Tibial nerve (tissue), 4 donors: ENCODE measurements at places on chromosomes 12 and 14. TPM values are rescaled to one million over a fixed set of nuclear protein-coding genes. Genes with fewer than 3 reads are reported as not detected.

DNA sequence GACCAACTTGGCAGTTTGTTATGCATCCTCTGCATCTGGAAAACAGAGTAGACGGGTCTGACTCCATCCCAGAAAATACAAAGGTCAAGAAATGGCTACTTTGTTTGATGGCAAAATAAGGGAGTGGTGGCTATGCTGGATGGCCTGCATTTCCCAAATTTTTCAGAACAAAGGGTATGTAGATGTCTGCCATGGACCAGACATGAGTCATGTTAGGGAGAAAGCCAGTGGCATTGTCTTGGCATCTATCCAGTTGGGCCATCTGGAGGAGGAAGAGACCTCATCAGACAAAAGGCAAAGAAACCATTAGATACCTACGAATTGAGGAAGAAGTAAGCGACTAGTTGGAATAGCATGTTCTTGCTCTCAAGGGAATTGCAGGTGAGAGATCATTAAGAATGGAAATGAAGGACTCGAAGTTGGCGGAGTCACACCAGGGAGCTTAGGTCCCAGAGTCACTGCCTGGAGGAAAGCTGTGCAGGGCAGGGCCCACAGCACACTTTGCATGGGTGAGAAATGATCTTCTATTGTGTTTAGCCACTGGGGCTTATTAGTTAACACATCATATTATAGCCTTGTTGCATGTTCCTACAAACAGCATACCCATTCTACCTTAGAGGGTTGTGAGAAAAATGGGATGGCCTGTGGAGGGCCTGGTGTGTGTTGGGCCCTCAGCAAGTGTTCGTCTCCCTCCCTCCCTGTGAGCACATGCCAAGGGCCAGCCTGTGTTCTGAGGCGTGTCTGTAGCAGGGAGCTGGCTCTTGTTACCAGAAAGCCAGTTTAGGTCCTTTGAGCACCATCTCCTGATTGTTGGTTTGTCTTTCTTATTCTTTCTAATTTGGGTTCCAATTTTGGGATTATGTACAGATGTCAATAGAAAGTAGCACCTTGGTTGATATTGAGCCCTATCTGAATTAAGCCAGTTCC lies 119.4 kb downstream of the KTN1 start:
- no peak for DNase-seq
- no peaks in the 10 kb centered on the region for H3K4me1 ChIP-seq
- no peak overlapping the region for H3K27ac ChIP-seq
- peaks cover 9% of the 10 kb centered on the region for H3K36me3 ChIP-seq
- no peak overlapping the region for H3K4me3 ChIP-seq
- no peaks in the 10 kb centered on the region for H3K27me3 ChIP-seq

DNA sequence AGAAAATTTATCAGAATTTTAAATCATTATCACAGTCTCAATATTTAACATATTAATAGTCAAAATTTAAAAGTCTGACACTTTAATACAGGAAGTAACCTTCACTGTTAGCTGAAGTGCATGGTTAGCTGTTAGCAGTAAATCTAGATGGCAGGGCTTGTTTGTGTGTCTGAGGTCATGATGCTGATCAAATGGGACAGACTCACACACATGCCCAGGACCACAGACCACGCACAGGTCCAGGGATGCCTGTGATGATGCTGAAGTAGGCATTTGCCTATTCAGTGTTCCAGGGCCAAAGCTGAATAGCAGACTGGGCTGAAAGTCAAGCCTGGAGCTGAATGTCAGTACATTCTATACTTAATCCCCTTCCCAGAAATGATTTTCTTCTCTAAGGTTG lies 20.5 kb downstream of the FNTB start:
- H3K27me3 ChIP-seq = no peaks in the 10 kb centered on the region
- H3K36me3 ChIP-seq = no peaks in the 10 kb centered on the region
- H3K4me1 ChIP-seq = no peaks in the 10 kb centered on the region
- peak overlapping the region; percentile 8 for H3K27ac ChIP-seq

DNA sequence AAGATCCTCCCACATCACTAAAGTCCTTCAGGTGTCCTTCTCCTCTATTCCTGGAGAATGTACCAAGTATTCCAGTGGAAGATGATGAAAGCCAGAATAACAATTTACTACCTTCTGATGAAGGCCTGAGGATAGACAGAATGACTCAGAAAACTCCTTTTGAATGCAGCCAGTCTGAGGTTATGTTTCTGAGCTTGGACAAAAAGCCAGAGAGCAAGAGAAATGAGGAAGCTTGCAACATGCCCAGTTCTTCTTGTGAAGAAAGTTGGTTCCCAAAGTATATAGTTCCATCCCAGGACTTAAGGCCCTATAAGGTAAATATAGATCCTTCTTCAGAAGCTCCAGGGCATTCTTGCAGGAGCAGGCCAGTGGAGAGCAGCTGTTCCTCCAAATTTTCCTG lies 54.6 kb upstream of the HELB start:
- no peak overlapping the region for H3K27ac ChIP-seq
- H3K4me3 ChIP-seq = no peak overlapping the region
- no peaks in the 10 kb centered on the region for H3K36me3 ChIP-seq
- H3K27me3 ChIP-seq = no peaks in the 10 kb centered on the region

DNA sequence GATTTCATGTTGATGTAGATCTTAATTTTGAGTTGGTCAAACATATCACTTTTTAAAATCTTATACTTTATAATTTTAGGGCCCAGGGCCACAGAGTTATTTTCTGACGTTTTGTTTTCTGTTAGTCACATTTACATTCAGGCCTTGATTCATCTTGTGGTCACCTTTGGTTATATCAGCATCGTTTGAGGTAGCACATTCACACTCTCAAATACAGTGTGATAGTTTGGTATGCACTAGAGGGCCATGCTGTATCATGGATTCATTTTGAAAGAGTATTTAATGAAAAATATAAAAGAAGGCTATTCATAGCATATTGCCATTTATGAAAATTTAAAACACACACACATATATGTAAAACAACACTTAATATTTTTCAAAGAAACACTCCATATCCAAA lies 274.6 kb downstream of the RAD51B start:
- no peaks in the 10 kb centered on the region for H3K27me3 ChIP-seq
- H3K36me3 ChIP-seq = no peaks in the 10 kb centered on the region
- no peak for DNase-seq
- H3K4me1 ChIP-seq = no peaks in the 10 kb centered on the region

DNA sequence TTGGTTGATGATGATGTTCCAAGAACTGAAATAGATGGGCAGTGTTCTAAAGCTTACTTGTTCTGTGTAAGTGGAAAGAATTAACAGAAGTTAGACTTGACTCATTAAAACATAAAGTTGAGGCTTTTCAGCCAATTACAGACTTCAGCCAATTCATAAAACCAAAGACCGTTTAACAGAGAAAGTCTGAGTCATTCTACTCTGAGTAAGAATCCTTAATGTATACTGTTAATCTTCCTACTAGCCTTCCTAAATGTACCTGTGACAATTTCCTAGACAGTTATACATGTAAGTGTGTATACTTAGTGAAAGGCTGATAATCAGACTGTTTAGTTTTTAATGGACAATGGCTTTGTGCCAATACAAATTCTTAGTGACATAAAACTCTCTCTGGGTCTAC lies 681.0 kb downstream of the RPL10L start:
- H3K4me3 ChIP-seq = no peak overlapping the region
- H3K27me3 ChIP-seq = no peaks in the 10 kb centered on the region
- no peaks in the 10 kb centered on the region for H3K36me3 ChIP-seq
- H3K27ac ChIP-seq = no peak overlapping the region
- DNase-seq = no peak

GRCh38 chr14:71103662-71104484 lies 196.6 kb downstream of the PCNX1 start:
- DNase-seq = no peak
- H3K27me3 ChIP-seq = no peaks in the 10 kb centered on the region
- H3K36me3 ChIP-seq = no peaks in the 10 kb centered on the region
- H3K4me1 ChIP-seq = no peaks in the 10 kb centered on the region
- no peak overlapping the region for H3K4me3 ChIP-seq
- no peak overlapping the region for H3K27ac ChIP-seq

DNA sequence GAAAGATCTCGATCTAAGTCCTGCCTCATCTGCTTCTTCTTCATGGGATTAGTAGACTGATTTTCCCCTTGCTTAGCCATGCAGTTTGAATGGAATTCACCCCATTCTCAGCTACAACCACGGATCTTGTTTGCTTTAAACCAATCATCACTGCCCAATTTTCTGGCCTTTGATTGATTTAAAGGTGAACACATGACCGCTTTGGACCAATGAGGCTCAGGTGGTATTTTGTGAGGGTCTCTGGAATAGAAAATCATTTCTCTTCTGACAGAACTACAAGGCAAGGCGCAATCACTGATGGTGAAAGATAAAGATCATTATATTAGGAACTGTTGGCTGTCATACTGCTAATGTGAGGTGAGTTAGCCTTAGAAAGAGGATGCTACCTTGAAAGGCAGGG lies 213.0 kb upstream of the PLEKHG7 start:
- no peak overlapping the region for H3K4me3 ChIP-seq
- no peaks in the 10 kb centered on the region for H3K36me3 ChIP-seq
- DNase-seq = no peak

DNA sequence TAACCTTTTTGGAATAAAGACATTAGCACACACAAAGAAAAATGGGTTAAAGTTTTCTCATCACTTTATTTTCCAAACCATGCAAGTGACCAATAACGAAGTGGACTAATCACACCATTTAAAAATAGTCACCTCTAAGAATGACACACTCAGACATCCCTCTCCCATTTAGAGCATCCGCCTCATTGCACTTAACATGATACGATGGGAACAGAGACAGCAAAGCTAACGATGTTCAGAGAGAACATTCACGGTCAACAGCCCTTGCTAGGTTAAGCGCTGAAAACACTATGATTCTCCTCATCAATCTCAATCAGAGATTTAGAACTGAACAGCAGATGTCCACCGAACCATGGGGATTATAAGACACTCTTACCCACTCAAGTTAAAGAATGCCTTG lies 35.8 kb downstream of the NIN start:
- no peak overlapping the region for H3K27ac ChIP-seq
- no peak for DNase-seq
- H3K4me1 ChIP-seq = peaks cover 6% of the 10 kb centered on the region

GRCh38 chr12:570921-571794 lies 92.1 kb downstream of the NINJ2 start:
- H3K27ac ChIP-seq = peak overlapping the region; percentile 86
- DNase-seq = peak; percentile 83
- H3K27me3 ChIP-seq = no peaks in the 10 kb centered on the region
- H3K4me1 ChIP-seq = no peaks in the 10 kb centered on the region

DNA sequence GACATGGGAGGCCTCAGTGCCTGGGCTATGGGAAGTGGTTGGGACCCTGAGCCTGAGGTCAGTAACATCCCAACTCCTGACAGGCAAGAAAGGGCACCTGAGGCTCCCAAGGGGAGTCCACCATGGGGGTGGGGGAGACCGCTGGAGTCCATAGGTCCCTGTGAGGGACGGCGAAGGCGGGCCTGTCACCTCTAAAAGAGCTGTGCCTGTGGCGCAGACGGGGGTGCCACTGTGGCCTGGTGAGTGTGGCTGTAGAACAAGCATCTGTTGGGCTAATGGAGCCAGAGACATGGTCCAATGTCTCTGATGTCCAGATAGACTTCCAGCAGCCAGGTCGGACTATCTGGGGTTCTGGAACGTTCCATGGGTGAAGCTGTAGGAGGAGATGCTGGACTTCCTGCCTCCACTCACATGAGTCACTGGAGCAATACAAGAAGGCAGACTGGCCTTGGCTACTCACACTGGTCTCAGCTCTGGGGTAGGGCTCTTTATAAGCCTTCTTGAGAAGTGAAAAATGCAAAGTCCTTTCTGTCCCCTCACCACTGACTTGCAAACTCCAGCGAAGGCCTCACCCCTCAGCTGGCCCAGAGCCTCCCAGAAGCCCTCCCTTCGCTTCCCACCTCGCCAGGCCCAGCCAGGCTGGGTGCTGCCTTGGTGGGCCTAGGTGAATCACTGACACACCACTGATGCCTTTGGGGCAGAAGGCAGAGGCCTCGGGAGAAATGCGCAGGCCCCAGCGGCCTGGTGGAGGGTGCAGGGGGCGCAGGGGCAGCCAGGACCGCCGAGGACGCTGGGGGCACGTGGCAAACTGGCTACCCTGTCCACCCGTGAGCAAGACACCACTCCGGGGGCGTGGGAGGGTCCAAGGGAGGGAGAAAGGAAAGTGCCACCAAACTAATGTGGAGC lies 1.1 kb upstream of the TRAF3 start:
- no peaks in the 10 kb centered on the region for H3K4me1 ChIP-seq
- no peaks in the 10 kb centered on the region for H3K27me3 ChIP-seq
- peak overlapping the region; percentile 74 for H3K27ac ChIP-seq

DNA sequence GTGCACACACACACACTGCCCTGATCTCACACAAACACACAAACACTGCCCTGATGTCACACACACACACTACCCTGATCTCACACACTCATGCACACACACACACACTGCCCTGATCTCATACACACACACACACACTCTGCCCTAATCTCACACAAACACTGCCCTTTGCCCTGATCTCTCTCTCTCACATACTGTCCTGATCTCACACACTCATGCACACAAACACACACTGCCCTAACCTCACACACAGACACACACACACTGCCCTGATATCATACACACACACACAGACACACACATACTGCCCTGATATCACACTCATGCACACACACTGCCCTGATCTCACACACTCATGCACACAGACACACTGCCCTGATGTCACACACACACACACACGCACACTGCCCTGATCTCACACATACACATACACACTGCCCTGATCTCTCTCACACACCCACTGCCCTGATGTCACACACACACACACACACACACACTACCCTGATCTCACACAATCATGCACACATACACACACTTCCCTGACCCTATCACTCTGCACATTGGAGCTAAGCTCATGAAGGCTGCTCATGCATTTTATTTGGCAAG lies 97.6 kb upstream of the DIO3 start:
- H3K4me1 ChIP-seq = peaks cover 8% of the 10 kb centered on the region
- H3K27me3 ChIP-seq = peaks cover 30% of the 10 kb centered on the region
- H3K4me3 ChIP-seq = no peak overlapping the region
- no peaks in the 10 kb centered on the region for H3K36me3 ChIP-seq

DNA sequence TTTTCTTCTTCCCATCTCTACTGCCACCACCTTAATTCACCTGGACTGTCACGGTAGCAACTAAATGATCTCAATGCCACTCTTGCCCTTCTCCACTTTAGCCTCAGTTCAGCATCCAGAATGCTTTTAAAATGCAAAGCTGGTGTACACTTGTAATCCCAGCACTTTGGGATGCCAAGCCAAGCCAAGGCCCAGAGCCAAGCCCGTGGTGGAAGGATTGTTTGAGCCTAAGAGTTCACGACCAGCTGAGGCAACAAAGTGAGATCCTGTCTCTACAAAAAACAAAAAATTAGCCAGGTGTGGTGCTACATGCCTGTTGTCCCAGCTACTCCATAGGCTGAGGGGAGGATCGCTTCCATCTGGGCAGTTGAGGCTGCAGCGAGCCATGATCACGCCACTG lies 5.9 kb downstream of the CIPC start:
- no peaks in the 10 kb centered on the region for H3K4me1 ChIP-seq
- H3K4me3 ChIP-seq = no peak overlapping the region
- H3K36me3 ChIP-seq = peaks cover 23% of the 10 kb centered on the region
- peak overlapping the region; percentile 27 for H3K27ac ChIP-seq
- H3K27me3 ChIP-seq = no peaks in the 10 kb centered on the region

The GYS2 gene
- not detected for total RNA-seq

The TAS2R42 gene
- total RNA-seq = not detected

The CLEC4E gene
- 1.0 TPM for total RNA-seq

The PRKD1 gene
- total RNA-seq = 30.6 TPM
